ENCODE measurements at places on chromosomes 2 and 18. TPM values are rescaled to one million over a fixed set of nuclear protein-coding genes. Genes with fewer than 3 reads are reported as not detected.

DNA sequence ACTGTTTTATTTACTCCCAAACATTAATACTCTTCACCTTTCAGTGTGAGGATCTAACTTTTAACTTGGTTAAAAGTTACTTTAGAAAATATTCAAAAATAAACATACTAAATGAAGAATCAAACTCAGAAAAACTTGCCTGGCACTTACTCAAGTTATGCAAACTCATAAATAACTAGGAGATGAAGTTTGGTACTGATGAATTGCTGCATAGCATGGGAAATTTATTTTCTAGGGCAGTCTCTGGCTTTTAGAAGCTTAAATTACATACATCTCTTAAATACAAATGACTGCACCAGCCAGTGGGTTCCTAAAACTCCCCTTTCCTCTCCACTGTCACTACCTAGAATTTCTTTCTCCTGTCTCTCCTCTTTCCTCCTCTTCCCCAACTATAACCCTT lies 46.7 kb upstream of the CREB1 start:
- no peak for DNase-seq

DNA sequence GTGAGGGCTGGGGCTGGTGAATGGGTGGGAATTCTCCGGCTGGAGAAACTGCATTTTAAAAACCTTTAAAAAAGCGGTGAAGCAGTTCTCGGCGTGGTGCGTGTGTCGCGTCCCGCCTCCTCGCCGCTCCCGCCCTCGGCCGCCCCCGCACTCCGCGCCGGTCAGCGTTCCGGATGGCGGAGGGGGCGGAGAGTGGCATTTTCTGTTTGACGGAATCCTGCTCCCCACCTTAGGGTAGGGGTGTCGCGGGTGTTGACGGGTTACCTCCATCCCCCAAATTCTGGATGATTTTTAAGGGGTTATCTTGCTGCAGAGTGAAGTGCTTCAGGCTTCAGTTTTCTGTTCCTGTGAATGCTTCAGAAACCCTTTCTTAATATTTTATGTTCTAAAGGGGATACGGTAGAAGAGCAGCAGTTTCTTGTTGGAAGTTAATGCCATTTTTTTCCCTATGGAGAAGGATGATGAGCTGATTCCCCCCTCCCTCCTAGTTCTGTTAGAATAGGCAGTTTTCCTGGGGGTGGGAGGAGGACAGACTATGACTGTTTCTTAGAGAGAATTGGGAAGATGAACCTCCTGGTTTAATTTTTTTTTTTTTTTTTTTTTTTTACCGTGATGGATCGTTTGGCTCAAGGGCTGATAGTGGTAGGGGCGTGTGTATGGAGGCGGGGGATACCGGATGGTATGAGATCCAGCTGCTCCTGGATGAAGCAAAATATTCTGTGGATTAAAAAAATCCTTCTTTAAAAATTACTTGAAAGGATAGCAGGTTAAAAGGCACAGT lies 756 bp downstream of the ABI2 start:
- no peak for DNase-seq

DNA sequence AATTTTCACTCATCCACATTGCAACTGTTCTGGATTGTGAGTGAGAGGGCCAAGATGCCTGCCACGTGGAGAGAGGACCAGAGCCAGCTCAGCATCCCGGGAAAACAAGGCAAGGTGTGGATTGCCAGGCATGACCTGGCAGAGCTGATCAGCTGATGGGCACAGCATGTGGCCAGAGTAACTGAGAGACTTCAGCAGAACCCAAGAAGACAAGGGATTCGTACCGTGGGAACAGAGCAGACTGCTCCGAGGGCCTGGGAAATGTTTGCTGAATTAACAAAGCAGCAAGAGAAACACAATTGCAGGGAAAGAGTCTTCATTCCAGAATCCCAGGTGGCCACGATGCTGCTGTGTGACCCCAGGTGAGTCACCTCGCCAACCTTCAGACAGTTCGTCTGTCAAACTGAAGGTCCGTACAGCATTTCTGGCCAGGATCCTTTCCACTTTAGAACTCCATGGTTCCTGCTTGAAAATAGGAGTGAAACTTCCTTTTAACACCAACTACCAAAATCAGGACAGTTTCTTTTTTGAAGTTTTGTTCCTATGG lies 26.3 kb upstream of the POMC start:
- DNase-seq = no peak

DNA sequence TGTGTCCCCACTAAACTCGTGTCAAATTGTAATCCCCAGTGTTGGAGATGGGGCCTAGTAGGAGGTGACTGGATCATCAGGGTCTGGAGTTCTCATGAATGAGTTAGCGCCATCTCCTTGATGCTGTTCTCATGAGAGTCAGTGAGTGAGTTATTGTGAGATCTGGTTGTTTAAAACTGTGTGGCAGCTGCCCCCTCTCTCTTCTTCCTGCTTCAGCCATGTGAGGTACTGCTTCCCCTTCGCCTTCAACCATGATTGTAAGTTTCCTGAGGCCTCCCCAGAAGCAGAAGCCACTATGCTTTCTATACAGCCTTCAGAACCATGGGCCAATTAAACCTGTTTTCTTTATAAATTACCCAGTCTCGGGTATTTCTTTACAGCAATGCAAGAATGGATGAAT lies 50.4 kb downstream of the AP1S3 start:
- DNase-seq = no peak

GRCh38 chr18:59660786-59661743 lies 36.2 kb downstream of the CCBE1 start:
- DNase-seq = no peak

DNA sequence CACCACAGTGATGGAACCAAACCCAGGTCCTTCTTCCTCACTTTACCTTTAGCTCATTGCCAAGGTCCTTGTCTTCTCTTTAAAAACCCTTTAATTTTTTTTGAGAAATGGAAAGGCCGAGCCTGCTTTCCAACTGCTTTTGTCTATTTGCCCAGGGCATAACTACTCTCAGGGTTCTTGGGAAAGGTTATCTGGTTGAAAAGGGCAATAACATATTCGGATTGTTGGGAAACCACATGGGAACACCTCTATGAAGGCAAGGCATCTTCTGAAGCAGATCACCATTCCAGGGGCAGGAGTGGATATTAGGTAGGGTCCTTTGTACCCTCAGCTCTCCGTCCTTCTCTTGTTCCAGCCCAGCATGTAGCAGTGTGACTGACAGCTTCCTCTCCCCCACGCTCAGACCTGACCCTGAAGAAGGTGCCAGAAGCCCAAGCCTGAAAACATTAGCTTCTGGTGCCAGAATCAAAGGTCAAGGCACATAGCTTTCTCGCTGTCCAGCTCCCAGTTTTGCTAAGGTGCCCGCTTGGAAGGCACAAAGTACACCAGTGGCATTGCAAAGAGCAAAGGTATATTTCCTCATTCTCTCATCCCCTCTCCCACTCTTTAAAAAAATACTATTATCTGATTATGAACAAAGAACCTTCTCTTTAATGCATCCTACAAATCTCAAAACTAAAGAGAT lies 123.2 kb upstream of the LINC00305 start:
- DNase-seq = no peak

Gene NXPH2
- not detected for total RNA-seq

DNA sequence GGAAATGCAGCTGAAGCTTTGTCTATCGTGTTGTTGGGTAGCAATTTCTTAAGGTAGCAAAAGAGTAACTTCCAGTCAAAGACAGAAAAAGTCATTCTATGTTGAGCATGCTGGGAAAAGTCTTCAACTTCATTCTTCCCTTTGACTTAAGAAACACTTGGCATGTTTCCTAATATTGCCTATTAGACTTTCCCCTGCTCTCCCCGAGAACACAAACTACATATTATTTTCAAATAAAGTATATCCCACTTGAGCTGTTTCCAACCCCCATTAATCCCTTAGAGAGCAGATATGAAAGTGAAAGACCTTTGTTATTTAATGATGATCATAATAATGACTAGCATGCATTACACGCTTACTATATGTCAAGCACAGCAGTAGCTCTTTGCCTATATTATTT lies 136.0 kb upstream of the SPOPL start:
- DNase-seq = no peak

Gene BUB1
- total RNA-seq = 2.2 TPM

GRCh38 chr2:70991142-70991541 lies 3.5 kb downstream of the TEX261 start:
- no peak for DNase-seq

Gene KLHL41
- 0.66 TPM for total RNA-seq

DNA sequence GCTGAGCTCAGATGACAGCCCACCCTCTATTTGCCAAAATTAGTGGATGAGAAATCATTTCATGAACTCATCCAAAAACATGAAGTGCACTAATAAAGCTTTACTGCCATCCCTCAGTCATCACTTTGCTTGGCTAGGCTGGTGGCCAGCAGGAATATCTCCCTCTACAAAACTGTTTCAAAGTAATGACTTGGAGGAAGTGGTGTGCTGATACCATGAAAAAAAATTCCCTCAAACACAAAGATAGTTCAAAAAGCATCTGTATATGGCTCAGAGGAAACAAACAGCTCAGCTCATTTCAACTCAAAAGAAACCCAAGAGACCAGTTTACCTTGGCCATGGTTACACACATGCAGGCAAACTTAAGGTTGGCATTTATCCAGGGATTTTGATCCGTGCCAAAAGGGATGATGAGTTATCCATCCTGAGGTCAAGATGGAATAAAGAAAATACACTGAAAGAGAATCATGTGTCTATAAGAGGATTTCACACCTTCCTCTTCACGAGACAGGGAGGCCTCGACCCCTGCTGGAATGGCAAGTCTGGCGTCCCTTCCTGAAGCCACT lies 18.4 kb upstream of the WIPF1 start:
- DNase-seq = no peak

- no peak for DNase-seq
Measured at GRCh38 chr18:60027397-60027796, 127.6 kb downstream of the PMAIP1 start.

Gene LCT
- total RNA-seq = not detected

- DNase-seq = no peak
Measured at GRCh38 chr18:37305066-37305465, 260.5 kb downstream of the CELF4 start.

Gene OLA1
- 69.1 TPM for total RNA-seq

- no peak for DNase-seq
Measured at GRCh38 chr2:30257266-30258214, 26.2 kb downstream of the LBH start.

Gene GALNT3
- total RNA-seq = 2.4 TPM

- DNase-seq = no peak
Measured at GRCh38 chr2:235244255-235245220, 249.3 kb upstream of the AGAP1 start.

DNA sequence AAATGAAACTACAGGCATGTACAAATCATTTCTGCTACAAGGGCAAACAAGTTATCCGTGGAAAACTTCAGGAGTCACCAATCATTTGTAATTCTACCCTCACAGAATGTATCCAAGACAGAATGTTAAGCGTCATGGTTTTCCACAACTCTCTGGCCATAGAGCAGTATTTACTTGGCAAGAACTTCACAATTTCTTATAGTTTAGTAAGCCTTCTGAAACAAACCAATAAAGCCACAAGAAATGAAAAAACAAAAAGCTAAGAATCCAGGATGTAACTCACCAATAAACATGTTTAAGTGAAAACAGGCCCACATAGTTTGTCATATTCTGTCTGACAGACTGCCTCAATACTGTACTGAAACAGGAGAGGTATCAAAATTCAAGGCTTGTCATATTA lies 70.3 kb downstream of the LNPK start:
- no peak for DNase-seq

Gene GKN1
- total RNA-seq = not detected

DNA sequence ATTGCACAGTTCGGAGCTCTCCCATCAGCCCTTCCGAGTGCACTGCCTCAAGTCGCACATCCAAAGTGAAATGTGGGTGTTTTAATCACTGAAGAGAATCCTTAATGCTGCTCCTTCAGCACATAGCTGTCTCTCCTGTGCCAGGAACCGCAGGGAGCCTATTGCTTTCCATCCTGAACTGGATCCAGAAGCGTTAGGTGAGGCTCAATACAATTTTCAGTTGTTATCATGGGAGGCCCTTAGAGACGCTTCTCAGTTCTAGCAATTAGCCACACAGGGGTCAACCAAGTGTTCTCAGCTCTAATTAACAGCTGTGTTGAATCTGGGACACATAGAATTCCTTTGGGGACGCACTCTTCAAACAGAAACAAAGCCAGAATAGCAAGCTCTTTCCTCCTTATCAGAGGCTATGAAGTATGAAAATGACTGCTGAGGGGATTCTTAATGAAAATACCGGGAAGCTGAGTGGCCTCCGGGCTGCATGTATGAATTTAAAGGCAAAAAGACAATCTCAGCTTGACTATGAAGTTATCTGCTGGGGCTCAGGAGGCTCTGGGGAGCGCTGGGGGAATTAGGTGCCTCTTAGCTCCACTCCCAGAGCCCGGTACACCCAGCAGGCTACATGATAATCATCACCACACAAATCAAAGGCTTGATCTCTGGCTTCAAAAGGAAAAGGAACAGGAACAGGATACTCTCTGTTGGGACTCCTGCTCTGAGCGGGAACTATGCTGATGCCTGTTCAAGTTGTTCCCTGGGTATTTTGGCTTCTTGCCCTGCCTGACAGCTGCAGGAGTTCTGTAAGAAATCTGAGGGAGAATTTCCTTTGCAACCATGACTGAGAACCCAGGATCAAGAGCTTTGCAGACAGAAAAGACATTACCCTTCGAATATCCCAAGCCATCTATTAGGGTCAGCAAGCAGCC lies 55.4 kb upstream of the NCOA1 start:
- peak; percentile 60 for DNase-seq

DNA sequence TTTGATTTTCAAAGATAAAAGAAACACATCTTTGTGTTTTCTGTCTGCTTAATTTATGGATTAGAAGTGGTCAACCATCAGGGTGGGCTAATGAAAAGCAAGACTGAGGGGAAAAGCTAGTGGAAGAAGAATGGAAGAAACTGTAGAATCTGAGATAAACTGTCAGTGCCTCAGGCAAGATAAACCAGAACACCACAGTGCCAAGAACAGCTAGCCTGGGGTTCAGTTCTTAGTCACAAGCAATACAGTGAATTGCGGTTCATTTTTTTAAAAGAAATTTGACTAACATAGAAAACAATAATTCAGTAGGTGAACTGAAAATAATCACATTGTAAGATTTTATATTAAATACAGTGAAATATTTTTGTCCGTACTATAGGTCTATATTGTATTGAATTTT lies 22.0 kb upstream of the LNPK start:
- no peak for DNase-seq

Gene LMAN2L
- 39.8 TPM for total RNA-seq

Gene CMPK2
- total RNA-seq = 4.2 TPM

GRCh38 chr18:42611134-42611533 lies 504.4 kb downstream of the RIT2 start:
- DNase-seq = no peak

Gene SKOR2
- total RNA-seq = not detected

Gene DNAH6
- 2.3 TPM for total RNA-seq

Gene RBMS1
- total RNA-seq = 81.3 TPM

Gene CHN1
- 14.7 TPM for total RNA-seq

- no peak for DNase-seq
Measured at GRCh38 chr2:27672723-27673486, 9.2 kb downstream of the SLC4A1AP start.

Gene FAP
- total RNA-seq = 22.4 TPM
